ENCODE measurements at places on chromosomes 2 and 18.

DNA sequence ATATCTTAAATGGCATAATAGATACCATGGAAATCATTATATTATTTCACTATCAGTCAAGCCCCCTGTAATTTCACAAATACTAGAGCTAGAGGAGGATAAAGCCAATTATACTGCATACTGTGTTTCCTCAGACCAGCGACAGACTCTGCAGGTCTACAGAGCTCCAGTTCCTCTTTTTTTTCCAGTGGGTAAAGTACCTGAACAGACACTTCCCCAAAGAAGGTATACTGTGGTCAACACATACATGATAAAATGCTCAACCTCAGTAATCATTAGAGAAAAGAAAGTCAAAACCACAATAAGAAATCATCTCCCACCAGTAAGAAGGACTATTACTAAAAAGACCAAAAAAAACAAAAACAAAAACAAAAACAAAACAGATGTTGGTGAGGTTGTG lies 44.6 kb downstream of the SCN7A start:
- no peak for DNase-seq

DNA sequence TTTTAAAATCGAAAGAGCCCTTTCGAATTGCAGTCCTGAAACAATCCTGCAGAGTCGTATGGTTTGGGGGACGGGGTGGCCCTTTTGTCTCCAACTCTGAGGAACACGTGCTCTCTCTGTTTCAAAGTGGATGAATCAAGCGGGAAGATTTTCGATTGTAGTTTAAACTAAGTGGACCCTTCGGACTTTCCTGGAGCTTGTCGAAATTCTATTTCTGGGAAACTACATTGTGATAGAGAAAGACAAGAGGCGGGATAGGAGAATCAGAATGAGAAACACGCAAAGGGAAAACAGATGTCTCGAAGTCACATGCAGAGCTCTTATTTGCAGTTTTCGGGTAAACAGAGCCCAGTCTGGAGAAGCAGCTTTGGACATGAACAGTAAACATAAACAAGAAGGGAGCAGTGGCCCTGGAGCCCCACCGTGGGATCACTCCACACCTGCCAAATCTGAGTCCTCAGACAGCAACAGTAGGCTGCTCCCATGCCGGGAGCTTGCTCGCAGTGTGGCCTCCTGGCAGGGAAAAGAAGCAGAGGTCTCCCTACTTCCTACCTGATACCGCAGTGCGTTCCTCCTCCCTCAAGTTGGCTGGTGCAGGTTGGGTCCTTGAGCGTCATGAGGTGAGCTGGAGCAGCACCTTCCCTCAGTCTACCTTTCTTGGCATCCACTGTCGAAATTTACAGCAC lies 202.4 kb downstream of the SLC4A3 start:
- DNase-seq, result no peak

DNA sequence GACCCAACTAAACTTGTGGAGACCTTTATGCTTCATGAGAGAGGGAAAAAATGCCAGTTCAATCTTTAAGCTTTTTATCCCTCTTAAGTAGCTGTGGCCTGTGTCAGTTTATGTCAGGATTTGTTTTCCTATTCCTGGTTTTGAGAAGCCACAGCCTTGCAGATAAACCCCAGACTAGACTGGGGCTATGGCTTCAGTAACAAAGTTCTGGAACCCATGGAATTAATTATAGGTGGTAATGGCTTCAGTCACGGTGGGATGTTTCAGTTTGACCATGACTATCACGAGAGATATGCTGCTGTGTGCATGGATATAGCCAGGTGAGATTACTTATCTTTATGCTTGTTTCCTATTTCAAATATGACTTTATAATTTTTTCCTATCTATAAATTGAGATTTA lies 134.8 kb downstream of the RAPGEF4 start:
- DNase-seq, result no peak

DNA sequence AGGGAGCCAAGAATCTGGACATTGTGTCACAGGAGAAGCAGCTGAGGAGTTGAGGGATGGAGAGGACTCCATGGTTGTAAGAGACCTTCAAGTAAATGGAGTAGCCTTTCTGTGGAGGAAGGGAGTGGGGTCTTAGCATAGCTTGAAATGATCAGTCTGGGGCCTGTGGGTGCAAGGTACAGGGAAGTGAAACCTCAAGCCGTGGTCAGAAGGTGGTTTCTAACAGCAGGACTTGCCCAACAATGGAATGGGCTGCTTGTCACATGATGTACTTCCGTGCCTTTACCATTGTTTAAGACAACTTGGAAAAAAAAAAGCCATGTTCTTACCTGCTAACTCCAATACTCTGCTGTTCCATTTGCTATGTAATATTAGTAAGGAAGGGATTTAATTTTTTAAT lies 140.7 kb downstream of the LDLRAD4 start:
- no peak for DNase-seq

- no peak for DNase-seq
These were observed 95.6 kb downstream of the DDX1 start for GRCh38 chr2:15687243-15687642.

DNA sequence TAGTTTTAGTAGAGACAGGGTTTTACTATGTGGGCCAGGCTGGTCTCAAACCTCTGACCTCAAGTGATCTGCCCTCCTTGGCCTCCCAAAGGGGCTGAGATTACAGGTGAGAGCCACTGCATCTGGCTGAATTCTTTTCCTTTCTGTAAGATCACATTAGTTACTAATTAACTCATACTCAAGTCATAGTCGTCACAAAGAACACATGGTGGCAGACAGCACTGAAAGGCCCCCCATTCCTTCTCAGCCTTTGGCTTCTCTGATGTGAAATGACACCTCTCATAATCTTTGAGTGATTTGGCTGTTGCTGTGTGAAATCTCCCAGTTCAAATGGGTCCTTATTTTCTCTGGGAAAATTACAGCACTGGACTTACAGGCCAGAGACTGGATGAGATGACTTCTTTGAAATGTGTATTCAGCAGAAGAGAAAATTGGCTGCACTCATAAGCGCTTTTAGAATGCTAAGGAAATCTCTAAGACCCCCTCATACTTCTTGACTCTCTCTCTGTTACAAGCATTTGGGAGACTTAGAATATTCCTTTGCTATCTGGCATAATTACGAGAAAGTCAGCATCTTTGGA lies 764.8 kb downstream of the RNF144A start:
- DNase-seq, result no peak

DNA sequence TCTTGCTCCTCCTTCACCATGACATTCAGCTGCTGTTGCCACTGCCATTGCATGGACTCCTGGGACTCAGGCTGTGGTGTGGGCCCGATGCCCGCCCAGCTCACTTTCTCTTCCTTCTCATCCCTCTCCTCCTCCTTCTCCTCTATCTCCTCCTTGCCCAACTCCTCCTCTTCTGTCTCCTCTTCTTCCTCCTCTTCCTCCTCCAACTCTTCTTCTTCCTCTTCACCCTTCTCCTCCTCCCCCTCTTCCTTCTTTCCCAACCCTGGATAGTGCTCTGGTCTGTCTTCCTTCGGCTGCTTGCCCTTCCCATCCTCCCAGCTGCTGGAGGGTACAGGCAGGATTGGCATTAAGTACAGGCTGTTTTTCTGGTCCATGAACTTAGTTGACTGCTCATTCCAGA lies 10.8 kb upstream of the CRYBA2 start:
- DNase-seq, result no peak

DNA sequence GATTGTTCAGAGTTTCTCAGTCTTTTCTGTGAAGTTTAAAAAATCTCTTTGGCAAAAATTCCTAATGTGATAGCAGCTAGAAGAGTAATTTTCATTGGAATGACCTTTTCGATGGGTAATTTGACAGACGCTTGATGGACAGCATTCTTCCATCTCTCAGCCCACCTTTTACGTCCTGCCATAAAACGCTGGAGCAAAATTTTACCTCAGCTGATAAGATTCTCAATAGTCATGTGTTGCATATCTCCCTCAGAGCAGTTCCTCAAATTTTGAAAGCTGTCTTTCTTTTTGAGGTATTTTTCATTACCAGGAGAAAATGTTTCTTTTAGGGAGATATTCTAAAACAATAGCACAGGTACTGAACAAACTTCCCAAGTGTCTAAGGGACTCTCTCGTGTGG lies 441.4 kb downstream of the PARD3B start:
- no peak for DNase-seq

DNA sequence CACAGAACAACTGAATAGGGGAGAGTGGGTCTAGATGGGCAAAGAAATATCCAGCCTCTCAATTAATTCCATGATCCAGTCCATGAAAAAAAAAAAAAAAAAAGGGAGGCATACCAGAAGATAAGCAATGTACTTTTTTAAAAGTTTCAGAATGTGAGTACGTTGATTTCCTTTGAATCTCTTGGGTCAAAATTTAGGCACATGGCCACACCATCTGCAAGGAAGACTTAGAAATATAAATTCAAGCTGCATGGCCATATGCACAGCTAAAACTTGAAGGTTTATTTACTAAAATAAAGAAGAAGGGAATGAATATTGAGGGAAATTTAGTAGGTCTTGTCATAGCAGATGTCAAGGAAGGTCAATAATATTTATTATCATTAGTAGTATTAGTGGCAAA lies 286.5 kb upstream of the CDH7 start:
- no peak for DNase-seq

- DNase-seq, result no peak
These were observed 28.0 kb downstream of the OSR1 start for GRCh38 chr2:19330436-19330835.

DNA sequence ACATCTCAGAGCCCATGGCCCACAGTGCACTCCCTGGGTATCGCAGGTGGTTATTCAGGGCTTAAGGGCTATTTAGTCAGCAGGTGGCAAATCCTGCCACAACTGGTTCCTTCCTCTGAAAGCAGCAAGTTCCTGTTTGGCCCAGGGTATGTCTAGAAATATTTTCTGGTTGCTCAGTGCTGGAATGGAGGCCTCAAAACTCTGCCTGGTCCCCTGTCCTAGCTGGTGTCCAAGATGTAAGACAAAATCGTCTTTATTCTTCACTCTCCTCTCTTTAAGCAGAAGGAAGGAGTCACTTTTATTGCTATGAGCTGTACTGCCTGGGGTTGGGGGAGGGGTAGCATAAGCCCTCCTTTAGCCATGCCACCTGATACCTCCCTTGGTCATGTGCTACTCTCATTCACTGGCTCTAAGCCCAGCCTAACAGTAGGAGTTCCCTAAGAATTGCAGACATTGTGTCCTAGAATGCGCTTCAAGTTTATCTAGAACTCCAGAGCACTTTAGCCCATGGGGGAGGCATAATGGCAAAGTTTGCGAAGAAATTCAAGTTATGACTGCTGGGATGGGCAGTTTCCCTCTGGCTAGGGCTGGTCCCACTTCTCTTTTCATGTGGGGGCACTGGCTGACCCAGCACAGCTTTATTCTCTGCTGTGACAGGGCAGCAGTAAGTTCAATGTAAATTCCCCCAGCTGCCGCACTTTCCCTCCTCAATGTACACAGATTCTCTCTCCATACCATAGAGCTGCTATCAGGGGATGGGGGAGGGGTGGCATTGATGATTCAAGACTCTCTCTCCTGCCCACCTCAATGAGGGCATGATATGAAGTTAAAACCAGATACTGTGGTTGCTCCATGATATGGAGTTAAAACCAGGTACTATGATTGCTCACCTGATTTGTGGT lies 27.1 kb upstream of the CWC22 start:
- no peak for DNase-seq

GRCh38 chr2:39370101-39370500 lies 67.0 kb downstream of the MAP4K3 start:
- DNase-seq, result no peak

DNA sequence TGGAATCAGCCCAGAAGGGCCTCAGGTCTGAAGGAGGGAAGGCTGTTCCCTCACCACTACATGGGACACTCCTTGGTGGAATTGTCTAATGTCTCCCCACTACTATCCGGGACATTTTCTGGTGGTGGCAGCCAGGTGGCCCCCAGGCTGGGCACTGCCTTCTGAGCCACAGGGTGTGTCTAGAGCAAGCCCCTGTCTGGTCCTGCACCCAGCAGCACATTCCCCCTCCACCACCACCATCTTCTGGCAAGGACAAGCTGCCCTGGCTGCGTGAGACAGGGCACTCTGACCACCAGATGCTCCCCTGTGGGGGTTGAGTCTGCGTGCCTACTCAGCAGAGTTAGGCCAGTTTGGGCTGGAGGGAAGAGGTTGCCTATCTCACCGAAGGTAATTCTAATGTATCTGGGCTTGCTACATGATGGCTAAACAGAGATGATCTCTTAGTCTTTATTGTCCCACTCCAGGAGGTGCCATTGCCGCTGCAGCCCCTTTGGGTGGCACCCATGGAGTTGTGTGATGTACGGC lies 106.3 kb downstream of the PLB1 start:
- no peak for DNase-seq

DNA sequence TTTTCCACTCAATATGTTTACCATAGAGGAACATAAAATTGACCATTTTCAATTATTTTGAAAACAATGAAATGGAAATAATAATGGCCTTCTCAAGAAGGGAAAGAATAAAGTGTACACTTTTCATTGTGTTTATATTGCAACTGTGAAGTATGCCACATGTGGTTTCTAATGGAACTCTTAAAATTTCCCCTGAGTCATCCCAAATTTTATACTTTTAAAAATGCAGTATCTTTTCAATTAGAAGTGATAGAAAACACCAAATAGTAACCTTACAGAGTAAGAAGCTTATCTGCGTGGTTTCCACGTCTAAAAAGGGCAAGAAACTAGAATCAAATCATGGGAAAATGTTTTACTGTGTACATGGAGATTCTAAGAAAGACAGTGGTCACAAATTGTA lies 70.0 kb downstream of the SCG2 start:
- no peak for DNase-seq

DNA sequence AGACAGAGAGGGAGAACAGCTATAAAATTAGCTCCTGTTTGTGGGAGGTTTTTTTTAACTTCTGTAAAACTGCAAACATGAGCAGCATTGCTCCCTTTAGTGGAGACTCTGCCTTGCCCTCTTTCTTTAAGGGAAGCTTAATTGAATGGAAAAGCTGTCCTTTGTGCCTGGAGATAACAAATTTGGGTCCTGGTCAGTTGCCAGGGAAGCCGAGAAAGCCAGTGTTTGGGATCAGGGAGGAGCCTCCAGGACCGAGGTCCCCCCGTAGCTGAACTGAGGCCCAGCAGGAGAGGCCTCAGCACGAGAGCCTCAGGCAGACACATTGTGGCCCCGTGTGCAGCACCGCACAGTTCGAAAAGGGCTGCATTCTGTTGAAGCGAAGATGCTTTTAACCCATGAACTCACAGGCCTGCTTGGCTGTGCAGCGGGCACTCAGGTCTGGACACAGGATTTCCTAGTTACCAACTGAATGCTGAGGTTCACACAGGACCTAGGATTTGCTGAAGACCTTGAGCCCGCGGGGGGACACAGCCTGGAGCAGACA lies 369.7 kb downstream of the DCDC2C start:
- DNase-seq, result no peak

- DNase-seq, result no peak
These were observed 16.3 kb downstream of the CNDP2 start for GRCh38 chr18:74512321-74513053.

- no peak for DNase-seq
These were observed 89.2 kb downstream of the LONRF2 start for GRCh38 chr2:100233061-100233460.

DNA sequence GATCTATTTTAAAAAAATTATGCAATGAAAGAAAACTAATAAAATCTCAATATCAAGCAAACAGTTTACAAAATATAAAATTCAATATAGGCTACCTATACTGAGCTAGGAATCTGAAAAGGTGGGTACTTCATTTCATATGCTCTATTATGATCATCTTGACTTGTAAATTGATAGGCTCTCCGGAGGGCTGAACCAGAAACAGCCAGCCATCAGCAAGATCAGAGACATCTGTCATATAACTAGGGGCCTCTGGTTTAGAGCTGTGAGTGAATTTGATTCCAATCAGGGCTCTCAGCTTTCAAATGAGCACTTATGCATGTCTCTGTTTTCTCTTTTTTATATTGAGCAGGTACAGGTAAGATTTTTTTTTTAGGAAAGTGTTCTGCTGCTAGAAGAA lies 114.2 kb downstream of the SPHKAP start:
- no peak for DNase-seq

- no peak for DNase-seq
These were observed 75.1 kb downstream of the CTAGE1 start for GRCh38 chr18:22342625-22343024.

Data from stimulated activated CD8-positive, alpha-beta memory T cell treated with anti-CD3 and anti-CD28 coated beads, Interleukin-2, amount 100 ng/mL, for 1 hour (primary cell).